Anterior cingulate cortex (tissue), 58 donors: ENCODE measurements at places on chromosomes 11 and 22.

DNA sequence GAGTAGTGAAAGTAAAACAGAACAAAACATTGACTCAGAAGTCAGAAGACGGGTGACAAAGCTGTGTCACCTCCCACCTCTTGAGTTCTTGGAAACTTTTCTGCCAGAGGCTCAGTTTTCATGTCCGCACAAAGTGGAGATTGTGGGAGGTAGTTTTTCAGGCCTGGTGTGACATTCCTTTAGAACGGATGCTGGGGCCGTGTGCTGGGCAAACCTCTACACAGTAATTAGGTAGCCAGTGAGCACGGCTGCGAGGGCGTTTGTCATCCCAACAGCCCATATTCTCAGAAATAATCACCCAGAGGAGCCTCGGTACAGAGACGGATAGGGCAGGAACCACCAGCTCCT lies 1054.4 kb downstream of the TBC1D22A start:
- no peak for DNase-seq

DNA sequence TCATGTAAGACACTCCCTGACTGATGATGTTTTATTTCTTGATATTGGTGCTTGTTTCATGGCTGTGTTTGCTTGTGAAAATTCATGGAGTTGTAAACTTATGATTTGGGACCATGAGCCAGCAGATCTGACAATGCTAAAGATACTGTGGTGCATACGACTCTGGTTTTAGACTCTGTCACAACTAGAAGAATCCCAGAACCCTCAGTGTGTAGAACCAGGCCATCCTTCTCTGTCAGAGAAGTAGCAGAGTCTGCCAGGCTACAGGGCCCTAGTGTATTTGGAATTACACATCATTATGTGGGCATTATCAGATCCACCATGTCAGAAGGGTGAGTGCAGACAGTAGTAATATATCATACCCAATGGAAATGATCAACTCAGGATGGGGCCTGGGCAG lies 209.8 kb upstream of the POU2AF2 start:
- DNase-seq: no peak

GRCh38 chr11:63017306-63017974 lies 1.8 kb upstream of the SLC22A8 start:
- no peak for DNase-seq

- no peak for DNase-seq
Measured at GRCh38 chr22:39254789-39255298, 10.1 kb upstream of the PDGFB start.

DNA sequence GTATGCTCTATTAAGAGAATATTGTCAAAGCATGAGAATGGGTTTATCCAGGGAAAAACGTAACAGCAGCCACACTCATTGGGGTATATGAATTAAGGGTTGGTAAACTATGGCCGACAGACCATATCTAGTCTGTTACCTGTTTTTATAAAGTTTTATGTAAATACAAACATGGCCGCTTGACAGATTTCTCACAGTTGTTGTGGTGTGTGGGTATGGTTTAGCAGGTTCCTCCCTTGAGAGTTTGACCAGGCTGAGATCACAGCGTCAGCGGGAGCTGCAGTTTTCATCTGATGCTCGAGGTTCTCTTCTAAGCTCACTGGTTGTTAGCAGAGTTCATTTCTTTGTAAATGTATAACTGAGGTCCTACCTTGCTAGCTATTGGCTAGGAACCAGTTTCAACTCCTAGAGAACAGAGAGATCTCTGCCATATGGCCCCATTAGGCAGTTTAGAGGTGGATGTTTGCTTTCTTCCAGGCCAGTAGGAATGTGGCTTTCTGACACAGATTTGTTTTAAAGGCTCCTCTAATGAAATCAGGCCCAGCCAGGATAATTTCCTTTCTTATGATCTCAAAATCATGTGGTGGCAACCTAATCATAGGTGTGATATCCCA lies 45.5 kb upstream of the GRIK4 start:
- DNase-seq: no peak

DNA sequence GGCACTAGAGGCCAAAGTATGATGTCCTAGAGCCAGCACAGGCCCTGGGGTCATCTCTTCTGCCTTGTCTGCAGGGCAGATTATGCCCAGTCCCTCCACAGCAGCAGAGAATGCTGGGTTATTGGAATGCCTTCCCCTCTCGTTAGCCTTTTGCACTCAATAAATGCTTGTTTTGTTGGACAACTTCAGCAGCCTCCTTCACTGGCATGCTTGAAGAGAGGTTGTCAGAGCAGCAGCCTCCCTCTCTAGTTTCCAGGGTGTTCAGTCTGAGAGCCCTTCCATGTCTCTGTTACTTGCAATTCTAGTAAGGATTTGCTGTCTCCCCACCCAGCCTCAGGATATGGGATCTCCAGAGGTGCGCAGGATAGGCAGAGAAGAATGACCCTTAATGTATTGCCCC lies 82.9 kb downstream of the PKNOX2 start:
- DNase-seq: no peak

GRCh38 chr11:94106716-94107115 lies 21.9 kb upstream of the PANX1 start:
- DNase-seq: no peak

DNA sequence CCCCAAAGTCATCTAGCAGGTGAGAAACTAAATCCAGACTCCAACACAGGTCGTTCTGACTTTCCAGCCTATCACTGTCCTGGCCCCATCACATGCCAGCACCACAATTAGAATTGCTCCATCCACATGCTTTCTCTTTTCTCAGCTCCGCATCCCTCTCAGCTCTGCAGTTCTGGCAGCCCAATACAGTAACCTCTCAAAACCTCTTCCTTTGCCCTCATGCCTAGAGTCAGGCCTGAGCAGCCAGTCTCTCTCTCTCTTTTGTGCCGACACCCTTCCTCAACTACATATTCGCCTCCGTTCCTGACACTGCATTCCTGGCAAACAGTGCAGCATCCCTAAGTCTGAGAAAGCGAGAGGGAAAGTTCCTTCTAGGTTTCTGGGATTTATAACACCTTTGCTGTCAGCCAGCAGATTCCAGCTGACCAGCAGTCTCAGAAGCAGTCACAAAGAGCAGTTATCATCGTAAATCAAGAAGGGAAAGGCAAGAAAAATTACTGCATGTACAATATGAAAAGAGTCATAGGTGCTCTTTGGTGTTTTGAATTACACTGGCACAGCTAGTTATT lies 258.0 kb downstream of the FAT3 start:
- no peak for DNase-seq
